ENCODE measurements at places on chromosomes 1 and 21.
A peak's percentile ranks its signal among the peaks of the same experiment; 100 is the strongest.

- no peak for DNase-seq
Observed at GRCh38 chr21:46544003-46544402, 60.9 kb downstream of the S100B start.

- no peak for DNase-seq
Observed at GRCh38 chr1:226202246-226202645, 15.7 kb upstream of the ACBD3 start.

GRCh38 chr1:112337028-112337531 is 58.9 kb upstream of the CTTNBP2NL start:
- no peak for DNase-seq

DNA sequence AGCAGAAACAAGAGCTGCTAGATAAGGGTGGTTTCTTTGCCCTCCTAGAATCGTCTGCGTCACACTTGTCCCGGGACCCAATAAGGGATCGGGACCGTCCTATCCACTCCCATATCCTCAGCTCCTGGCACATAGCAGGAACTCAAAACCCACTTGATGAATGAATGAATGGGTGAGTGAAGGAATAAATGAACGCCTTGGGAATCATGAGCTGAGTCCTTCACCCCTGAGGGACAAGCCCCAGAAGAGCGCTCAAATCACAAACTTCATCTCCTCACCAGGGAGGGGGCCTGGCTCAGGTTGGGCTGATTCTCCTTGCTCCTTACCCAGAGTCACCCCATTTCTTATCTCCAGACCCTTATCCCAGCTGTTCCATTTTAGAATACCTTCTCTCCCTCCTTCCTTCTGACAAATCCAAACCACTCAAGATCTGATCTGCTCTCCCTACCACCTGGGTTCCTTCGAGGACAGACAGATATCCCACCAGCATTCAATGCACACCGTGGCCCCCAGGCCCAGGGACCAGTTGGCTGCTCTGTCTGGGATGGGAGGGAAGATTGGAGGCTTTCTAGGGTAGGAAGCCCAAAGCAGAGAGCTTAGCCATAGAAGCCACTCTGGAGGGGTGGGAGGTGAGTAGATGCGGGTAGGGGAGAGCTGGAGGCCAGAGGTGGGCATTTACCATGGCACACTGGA is 643 bp upstream of the MOB3C start:
- no peak for DNase-seq

GRCh38 chr21:45022736-45023135 is 51.6 kb upstream of the ADARB1 start:
- DNase-seq = peak; percentile 71
